ENCODE measurements at places on chromosomes 11 and 22. TPM values are rescaled to one million over a fixed set of nuclear protein-coding genes. Genes with fewer than 3 reads are reported as not detected.

GRCh38 chr11:19244084-19244483 is 3.3 kb upstream of the E2F8 start:
- DNase-seq: no peak

- DNase-seq: no peak
Measured at GRCh38 chr22:25067851-25068421, 115.4 kb downstream of the KIAA1671 start.

DNA sequence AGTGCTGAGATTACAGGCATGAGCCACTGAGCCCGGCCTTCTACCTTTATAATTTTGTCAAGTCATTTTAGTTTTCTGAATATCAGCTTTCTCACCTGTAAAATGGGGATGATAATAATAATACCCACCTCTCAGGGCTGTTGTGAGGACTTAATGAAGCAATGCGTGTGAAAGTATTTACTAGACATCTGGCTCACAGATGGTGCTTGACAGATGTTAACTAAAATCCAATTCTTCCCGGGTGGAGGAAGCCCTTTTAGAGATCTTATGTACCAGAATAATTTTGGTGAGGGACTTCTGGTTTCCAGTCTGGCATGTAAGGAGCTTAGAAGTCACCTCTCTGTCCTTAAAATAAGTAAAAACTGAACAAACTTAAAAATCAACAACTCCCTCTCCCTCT is 43.7 kb upstream of the NUP160 start:
- no peak for DNase-seq

DNA sequence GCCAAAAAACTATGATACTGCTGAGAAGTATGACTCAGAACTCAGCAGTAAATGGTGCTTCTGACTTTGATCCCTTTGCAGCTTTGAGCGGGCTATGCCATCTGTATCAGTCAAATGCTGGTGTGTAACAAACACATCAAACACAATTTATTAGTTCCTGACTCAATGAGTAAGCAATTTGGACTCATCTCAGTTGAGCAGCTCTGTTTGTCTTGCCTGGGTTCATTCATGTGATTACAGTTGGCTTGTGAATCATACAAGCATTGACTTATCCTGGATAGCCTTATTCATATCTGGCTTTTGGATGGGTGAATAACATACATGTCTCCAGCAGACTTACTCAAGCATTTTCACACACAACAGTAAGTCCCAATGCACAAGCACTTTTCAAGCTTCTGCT is 858.8 kb downstream of the METTL15 start:
- no peak for DNase-seq

DNA sequence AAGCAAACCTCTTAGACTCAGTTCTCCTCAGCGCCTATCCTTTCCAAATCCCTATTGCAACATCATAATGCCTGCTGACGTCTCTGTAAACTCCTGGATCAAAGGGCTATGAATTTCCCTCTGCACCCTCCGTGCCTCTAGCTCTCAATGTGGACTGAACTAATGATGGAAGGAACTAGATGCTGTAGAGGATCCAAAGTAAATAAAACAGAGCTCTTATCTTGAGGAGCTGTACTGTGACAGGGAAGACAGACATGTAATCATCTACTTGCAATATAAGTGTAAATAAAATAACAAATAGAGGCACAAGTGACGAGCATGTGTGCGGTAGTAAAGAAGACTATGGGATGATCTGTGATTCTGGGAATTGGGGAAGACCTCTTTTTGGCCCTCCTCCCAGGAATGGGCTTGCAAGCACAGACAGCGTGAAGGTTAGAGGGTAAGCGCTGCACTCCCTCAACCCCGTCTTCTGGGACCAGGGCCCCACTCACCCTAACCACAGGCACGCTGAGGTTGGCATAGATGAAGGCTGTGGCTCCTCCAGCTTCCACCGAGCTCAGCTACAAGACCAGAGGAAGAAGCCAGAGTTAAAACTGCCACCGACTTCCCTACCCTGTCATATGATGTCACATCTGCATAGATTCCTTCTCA is 42.2 kb downstream of the P4HA3 start:
- DNase-seq: no peak

Gene MMP13
- not detected for total RNA-seq

DNA sequence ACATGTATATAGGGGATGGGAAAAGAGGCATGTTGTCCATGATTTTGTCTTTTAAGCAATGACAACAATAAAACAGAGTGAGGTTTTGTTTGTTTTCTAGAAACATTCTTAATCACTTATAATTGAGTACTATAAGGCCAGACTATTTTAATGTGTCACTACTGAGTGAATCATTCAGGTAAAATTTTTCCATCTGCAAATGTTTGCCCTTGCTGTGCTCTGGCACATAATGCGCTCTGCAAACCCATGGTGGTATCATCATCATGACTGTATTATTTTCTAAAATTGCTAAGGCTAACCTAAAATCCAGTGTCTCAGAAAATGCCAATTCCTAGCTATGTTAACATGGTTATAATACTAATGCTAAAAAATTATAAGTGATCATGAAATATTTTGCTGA is 261.2 kb downstream of the CADM1 start:
- no peak for DNase-seq

Gene PLXNB2
- total RNA-seq: 300 TPM

Gene DRG1
- total RNA-seq: 74.8 TPM

Gene ZNF214
- total RNA-seq: 27.9 TPM

DNA sequence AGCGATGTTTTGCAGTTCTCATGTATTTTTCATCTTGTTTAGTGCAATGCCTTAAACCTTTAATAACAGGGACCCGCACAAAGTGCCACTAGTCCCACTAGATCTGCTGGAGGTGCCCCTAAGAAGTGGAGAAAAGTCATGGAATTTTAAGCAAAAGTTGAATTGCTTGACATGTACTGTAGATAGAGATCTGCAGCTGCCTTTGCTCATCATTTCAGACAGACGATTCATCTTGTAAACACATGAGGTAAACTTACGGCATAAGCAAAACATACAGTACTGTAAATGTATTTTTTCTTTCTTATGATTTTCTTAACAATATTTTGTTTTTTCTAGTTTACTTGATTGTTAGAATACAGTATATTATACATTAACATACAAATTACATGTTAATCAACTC is 295.6 kb downstream of the CASP12 start:
- DNase-seq: no peak

GRCh38 chr11:824942-825341 is 2.8 kb upstream of the CRACR2B start:
- no peak for DNase-seq

Gene TIRAP
- 1.4 TPM for total RNA-seq

DNA sequence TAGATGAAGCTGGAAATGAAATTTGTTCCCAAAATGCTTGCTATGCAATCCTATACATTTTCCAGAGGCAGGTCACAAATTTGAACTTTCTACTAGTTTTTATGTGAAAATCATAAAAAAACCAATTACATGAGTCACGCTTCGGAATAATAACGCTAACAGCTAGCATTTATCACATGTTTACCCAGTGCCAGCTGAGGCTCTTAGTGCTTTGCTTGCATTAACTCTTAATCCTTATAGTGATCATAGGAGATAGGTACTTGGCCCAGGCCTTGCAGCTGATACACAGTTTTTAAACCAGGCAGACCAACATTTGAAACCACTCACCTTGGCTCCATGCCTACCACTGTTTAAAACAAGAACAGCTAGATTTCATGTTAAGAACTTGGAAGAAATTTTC is 131.8 kb upstream of the RAG2 start:
- no peak for DNase-seq

Data from Caki2 (cell line).